A549 treated with CpdA at 1 μM for 4 hours (cell line): ENCODE measurements at places on chromosomes 2 and 18. TPM values are rescaled to one million over a fixed set of nuclear protein-coding genes. Genes with fewer than 3 reads are reported as not detected.

UGT1A3 gene
- total RNA-seq = 0.08 to 0.23 TPM (median 0.13 TPM) in 3 of 5 replicates, not detected in the others

UGT1A10 gene
- 0.02 to 0.26 TPM (median 0.21 TPM) in 3 of 5 replicates, not detected in the others for total RNA-seq

ROCK2 gene
- total RNA-seq = 23.5 to 37.5 TPM (median 26.5 TPM) in 5 replicates

SETBP1 gene
- 0.58 to 0.76 TPM (median 0.65 TPM) in 5 replicates for total RNA-seq

RUFY4 gene
- total RNA-seq = not detected in 5 replicates
